ENCODE measurements at places on chromosomes 16 and 17.

- no peak for DNase-seq
Measured at GRCh38 chr17:33105911-33106310, 114.3 kb downstream of the SPACA3 start.

DNA sequence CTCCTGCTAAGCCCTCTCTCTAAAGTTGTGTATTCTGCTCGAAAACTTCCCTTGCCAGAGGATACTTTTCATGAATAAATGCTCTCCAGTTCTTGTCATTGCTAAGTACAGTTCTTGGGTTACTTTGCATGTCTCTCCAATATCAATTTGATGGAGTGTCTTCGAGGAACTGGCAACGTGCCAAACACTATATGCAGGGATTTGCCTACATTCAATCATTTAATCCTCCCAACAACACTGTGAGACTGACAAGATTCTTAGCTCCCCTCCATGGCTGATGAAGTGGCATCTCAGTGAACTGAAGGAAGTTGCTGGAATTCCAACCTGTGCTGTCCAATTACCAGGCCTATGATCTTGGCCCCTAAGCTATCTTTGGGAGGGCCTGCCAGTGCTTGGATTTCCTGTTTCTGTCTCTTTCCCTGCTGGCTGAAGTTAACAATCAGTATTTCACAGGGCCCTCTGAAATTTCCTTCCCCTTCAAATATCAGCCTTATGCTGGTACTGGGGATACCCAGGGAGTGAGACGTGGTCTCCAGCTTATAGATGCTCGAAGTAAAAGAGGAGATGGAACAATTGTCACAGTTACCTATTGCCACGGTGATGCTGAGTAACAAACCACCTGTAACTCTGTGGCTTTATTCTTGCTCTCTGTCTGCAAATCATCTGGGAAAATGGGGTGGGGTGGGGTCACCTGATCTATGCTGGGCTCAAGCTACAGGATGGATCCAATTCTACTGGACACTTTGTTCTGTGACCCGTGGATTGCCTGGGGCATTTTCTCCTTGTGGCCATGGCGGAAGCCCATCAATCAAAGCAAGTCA lies 19.4 kb upstream of the CRISPLD2 start:
- DNase-seq, result no peak

GRCh38 chr17:38554430-38555350 lies 51.1 kb downstream of the SRCIN1 start:
- DNase-seq, result no peak

DNA sequence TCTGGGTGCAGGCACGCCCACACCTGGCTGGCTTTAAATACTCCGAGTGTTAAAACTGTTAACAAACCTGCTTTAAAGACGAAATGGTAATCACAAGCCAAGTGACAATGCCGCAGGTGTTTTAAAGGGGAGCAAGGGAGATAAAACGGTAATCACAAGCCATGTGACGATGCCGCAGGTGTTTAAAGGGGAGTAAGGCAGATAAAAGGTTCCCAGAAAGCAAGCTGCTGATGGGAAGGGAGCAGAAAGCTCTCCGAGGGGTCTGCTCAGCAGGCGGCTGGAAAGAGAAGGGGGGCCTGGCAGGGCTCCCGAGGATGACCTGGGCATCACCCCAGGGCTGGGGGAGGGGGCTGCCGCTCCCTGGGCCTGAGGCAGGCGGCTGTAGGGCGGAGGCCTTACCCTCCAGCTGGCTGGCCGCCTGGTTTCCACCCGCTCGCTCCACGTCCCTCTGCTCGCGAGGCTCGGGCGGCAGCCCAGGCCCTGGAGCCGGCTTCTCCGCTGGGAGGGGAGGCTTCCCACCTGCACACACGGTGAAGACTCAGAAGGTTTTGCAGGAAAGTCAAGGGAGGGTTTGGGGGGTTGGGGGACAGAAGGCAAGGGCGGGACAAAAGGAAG lies 12.1 kb downstream of the NDUFAF8 start:
- DNase-seq, result no peak

DNA sequence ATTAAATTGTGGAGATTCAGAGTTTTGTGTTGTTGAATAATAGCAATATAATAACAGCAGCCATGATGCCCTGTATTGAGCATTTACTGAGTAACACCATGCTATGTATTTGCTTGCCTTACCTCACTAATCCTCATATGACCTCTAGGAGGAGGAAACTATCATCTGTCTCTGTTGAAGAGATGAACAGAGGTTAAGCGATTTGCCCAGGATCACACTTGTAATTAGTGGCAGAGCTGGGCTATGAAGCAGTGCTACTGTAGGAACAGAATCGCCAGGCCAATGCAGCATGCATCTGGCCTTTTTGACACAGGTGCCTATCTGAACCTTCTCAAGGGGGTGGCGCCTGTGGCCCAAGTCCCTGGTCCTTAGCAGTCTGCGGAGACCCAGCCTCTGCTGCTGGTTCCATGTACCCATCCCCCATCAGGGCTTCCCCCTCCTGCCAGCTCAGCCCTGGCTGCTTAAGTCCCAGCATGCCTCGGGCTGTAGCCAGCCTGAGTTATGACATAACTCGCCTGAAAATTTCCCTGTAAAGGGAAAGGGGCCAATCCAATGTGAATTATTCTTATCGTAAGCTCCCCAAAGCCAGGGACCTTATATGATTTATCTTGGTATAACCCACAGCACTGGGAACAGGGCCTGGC lies 50.4 kb upstream of the HS3ST2 start:
- no peak for DNase-seq

DNA sequence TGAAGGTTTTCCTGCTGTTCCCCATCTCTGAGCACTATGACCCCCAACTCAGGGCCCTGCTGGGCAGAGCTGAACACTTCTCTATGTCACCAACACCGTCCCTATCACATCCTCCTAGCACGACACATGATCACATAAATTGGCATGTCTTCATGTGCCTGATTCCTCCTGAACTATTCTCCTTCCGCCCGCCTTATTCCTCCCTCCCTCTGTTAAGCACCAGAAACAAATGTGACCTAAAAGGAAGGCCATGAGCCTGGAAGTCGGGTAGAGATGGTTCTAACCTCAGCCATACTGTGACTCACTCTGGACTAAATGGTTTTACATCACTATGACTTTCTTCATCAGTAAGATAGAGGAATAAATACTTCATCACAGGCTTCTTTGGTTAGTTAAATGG lies 80.8 kb upstream of the DYNLRB2 start:
- DNase-seq, result no peak

DNA sequence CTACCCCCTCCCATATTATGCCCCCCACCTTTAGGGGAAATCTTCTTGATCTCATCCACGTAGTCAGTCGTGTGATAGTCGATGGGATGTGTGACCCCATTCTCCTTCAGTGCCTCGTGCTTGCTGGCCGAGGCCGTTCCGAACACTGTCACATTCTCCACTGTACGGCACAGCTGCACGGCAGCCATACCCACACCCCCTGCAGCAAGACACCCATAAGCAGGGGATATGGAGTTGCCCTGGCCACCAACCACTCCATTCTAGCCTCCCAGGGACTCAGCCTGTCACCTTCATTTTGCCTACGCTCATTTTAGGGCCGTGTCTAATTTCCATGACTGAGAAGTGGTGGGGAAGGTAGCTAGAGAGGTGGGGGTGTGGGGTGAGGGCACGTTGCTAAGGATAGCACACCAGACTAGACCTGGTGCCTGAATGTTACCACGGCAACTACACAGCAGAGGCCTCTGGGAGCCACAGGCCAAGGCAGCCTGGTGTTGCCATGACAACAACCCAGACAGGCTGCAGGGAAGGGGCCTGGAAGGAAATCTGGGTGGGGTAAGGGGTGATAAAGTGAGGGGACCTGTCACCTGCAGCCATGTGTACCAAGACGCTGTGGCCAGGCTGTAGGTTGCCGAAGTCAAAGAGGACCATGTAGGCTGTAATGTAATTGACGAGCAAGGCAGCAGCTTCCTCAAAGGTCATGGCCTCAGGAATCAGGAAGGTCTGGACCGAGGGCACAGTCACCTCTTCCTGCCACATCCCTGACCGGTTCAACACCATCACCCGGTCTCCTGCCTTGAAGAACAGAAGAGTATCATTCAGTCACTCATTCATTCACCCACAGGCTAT lies 4.0 kb downstream of the VAT1 start:
- DNase-seq, result no peak

- DNase-seq, result no peak
Measured at GRCh38 chr16:58026139-58026704, 668 bp downstream of the MMP15 start.

DNA sequence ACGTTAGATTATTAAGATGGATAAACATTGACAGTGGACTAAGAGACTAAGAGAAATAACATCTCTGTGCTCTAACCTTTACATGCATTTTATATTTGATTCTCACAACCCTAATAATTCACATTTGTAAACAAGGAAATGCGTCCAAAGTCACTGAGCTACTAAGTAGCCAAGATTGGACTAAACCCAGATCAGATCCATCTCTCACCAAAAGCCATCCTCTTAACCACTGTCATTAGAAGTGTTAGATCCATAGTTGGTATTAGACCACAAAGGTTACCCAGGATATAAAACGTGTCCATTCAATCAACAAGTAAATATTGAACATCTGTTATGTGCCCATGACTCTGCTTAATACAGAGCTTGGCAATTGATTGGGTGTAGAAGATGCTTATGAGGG lies 5.2 kb downstream of the HSD17B2 start:
- no peak for DNase-seq

GRCh38 chr17:28319598-28319935 lies 567 bp downstream of the TMEM97 start:
- no peak for DNase-seq

- no peak for DNase-seq
Measured at GRCh38 chr17:65064452-65065019, 8.0 kb upstream of the GNA13 start.

- DNase-seq, result no peak
Measured at GRCh38 chr16:10883004-10883403, 6.0 kb downstream of the CIITA start.

DNA sequence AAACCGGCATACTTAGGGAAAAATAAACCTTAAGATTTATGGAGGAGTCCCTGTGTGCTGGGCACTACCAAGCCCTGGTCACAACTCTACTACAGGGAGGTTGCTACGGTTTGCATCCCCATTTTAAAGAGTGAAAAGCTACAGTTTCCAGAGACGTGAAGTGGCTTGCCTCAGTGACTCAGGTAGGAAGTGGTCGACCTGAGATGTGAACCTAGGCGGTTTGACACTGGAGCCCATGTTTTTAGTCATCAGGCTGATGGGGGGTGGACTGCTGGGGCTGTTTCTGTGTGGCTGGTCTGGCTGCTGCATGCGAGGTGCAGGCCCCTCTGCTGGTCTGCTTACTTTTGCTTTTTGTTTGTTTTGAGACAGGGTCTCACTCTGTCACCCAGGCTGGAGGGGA lies 6.6 kb downstream of the COX6A2 start:
- no peak for DNase-seq

- DNase-seq, result no peak
Measured at GRCh38 chr17:62963296-62963695, 2.7 kb upstream of the TANC2 start.

- DNase-seq, result no peak
Measured at GRCh38 chr16:57884655-57885133, 82.4 kb upstream of the KIFC3 start.

- DNase-seq, result no peak
Measured at GRCh38 chr17:61458000-61458399, 5.8 kb downstream of the TBX4 start.

DNA sequence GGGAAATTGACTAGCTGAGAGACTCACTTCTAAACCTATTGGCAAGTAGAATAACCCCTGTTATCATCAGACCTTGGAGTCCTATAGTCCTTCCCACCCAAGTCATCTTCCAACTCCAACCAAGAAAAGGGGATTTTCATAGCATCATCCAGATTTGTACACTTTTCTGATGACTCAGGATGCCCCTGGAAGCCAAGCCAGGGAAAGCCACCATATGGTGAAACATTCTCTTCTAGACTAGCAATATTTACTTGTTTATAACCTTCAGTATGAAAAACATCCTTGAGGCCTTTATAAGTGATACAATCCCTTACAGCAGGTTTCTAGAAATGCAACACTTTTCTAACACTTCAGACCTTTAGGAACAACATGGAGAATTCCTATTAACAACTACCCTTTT lies 618.8 kb upstream of the CDH11 start:
- no peak for DNase-seq

DNA sequence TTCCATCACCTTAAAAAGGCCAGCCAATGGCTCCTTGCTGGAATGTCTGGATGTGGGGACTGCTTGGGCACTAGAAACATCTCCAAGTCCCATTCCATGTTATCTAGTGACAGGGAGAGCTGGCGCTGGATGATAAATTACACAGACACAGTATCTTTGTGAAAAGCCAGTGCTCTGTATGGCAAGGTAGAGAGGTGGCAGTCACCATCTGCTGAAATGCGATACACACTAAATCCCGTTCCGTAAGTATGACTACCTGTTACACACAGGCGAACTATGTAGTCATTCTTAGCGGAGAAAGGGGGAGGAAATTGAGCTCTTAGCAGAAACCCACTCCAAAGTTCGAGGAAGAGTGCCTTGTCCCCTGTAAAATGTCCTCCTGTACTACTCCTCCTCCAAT lies 81.0 kb upstream of the MYOCD start:
- DNase-seq, result no peak

GRCh38 chr16:89363621-89364393 lies 126.6 kb downstream of the ANKRD11 start:
- no peak for DNase-seq

DNA sequence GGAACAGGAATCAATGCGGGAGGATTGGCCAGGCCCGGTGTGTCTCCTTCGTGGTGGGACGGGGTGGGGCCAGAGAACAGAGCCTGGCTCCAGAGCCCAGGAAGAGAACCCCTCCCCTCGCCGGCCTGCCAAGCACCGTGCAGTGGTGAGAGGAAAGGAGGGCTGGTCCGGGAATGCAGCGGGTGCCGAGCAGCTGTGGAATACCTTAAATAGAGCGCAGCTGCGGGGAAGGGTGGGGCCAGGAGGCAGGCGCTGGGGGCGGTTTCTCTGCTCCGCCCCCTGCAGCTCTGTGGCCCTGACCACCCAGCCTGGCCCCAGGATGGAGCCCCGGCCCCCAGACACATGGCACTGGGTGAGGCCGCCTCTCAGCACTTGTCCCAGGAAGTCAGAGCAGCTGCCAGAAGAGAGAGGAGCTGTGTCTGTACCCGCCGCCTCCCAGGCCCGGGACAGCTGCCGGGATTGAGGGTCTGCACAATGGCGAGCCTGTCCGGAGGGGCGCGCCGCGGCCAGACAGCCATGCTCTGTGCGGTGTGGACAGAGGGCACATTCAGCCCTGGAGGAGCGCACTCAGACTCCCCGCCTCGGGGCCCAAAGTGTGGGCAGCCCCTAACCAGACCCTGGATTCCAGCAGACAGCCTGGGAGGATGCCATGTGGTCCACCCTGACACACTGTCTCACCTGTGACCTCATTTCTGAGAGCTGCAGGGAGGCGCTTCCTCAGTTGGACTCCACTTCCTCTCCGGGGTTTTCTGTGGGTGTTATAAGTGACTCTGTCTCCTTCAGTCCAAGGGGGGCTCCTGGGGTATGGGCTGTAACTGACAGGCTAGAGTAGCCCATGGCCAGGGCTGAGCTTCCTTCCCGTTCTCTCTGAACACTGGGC lies 268.8 kb downstream of the SEC14L1 start:
- DNase-seq, result no peak
